NCI-H2081 (cell line): ENCODE measurements at places on chromosomes 11 and 22.

GRCh38 chr22:24128021-24128420 lies 53.3 kb upstream of the SUSD2 start:
- DNase-seq = no peak

DNA sequence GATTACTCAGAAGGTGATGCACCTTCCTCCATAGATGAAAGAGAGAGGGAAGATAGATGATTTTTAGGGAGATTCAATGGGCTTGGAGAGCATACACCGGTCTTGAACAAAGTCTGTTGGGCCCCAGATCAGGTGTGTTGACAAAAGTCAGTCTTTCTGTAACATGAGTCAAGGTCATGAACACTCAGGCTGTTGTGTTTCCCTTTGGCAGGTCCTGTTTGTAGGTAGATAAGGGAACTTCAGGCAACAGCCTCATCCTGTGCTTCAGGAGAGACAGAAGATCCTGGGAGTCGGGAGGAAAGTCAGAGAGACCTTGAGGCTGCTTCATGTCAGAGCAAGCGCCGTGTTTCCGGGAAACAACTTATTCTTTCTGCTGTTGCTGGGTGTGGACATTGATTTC lies 703.1 kb downstream of the BRD1 start:
- no peak for DNase-seq

- DNase-seq = no peak
These were observed 25.6 kb downstream of the PARVB start for GRCh38 chr22:44049486-44050231.

GRCh38 chr11:40129266-40129665 lies 1330.2 kb downstream of the LRRC4C start:
- DNase-seq = peak; percentile 24

GRCh38 chr11:68140496-68141245 lies 19.5 kb upstream of the CHKA start:
- peak; percentile 84 for DNase-seq

DNA sequence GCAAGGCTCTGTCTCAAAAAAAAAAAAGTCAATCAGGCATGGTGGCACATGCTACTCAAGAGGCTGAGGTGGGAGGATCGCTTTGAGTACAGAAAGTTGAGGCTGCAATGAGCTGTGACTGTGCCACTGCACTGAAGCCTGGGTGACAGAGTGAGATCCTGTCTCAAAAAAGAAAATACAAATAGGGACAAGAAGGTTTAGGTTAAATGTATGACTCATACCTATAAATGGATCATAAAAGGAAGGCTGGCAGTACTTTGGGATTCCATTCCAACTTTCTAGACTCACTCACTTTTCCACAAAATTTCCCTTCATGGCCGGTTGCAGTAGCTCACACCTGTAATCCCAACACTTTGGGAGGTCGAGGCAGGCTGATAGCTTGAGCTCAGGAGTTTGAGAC lies 25.6 kb upstream of the OSBP start:
- DNase-seq = no peak

- DNase-seq = no peak
These were observed 128.6 kb downstream of the SLC17A6 start for GRCh38 chr11:22466809-22467208.

- no peak for DNase-seq
These were observed 17.3 kb downstream of the PACSIN2 start for GRCh38 chr22:42997582-42998090.

- no peak for DNase-seq
These were observed 30.6 kb upstream of the PDE2A start for GRCh38 chr11:72704783-72705265.

- no peak for DNase-seq
These were observed 42.9 kb downstream of the PARVB start for GRCh38 chr22:44067033-44067432.

DNA sequence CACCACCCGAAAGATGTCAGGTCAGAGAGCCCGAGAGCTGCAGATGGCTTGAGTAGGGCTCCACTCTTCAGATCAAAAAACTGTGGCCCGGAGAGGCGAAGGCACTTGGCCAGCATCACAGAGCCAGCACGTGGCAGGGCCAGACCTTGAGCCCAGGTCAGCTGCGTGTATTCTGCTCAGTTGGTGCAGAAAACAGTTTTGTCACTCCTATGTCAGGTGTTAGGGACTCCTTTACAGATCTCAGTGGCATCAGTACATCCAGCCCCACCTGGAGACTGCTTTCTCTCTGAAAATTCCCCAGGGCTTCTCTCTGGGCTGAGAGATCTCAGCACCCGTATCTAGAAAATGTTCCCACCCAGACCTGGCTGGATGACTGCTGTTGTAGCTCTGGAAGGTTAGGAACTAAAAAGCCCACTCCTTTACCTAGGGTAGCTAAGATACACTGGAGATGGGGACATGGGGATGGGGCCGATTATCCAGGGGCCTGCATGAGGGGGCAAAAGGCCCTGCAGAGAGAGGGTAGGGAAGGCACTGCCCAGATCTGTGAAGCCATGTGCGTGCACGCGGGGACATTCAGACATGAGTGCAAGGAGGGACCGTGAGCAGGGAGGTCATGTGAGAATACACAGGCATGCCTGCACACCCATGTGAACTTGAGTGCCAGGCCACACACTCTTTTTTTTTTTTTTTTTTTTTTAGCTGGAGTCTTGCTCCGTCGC lies 3.4 kb downstream of the APOA1 start:
- DNase-seq = no peak

- no peak for DNase-seq
These were observed 48.1 kb downstream of the CNTN5 start for GRCh38 chr11:99068832-99069231.

GRCh38 chr11:6734616-6735015 lies 37.2 kb downstream of the OR2AG2 start:
- no peak for DNase-seq

DNA sequence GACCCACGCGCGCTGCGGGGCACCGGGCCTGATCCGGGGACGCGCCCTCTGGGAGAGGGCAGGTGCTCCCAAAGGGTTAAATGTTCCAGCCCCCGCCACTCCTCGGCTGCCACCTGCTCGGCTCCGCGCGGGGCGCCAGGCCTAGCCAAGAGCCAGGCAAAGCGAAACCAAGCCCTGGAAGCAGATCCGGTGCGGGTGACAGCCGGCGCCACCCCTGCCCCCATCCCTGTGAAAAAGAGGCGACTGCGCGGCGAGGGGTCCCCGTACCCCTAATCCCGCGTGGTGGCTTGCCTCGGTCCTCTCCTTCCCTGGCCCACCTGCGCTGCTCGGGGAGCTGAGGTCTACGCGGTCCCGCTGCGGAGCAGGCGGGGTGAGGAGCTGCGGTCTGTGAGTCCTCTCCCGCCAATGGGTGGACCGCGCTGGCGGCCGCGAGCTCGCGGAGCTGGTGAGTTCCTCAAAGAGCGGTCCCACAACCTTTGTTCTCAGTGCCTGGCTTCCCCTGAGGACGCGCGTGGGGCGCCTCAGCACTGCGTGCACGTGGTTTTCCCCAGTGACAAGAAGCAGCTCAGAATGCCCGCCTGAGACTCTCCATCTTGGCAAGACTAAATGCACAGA lies at the start of gene ME3:
Gene ME3, minus strand, starts transcription at position 610 of the 615 bp plus-strand sequence.
- peak; percentile 76 for DNase-seq

DNA sequence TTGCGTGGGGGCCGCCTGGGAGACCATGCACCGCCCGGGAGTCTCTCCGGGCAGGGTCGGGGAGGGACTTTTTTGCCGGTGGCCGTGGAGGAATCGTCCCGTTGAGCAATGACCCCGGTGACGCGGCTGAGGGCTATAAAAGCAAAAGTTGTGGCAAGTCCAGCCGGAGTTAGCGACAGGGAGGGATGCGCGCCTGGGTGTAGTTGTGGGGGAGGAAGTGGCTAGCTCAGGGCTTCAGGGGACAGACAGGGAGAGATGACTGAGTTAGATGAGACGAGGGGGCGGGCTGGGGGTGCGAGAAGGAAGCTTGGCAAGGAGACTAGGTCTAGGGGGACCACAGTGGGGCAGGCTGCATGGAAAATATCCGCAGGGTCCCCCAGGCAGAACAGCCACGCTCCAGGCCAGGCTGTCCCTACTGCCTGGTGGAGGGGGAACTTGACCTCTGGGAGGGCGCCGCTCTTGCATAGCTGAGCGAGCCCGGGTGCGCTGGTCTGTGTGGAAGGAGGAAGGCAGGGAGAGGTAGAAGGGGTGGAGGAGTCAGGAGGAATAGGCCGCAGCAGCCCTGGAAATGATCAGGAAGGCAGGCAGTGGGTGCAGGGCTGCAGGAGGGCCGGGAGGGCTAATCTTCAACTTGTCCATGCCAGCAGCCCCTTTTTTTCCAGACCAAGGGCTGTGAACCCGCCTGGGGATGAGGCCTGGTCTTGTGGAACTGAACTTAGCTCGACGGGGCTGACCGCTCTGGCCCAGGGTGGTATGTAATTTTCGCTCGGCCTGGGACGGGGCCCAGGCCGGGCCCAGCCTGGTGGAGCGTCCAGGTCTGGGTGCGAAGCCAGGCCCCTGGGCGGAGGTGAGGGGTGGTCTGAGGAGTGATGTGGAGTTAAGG lies at the start of gene NEAT1:
Gene NEAT1, plus strand, starts transcription at position 166 of the 883 bp plus-strand sequence.
- DNase-seq = no peak

DNA sequence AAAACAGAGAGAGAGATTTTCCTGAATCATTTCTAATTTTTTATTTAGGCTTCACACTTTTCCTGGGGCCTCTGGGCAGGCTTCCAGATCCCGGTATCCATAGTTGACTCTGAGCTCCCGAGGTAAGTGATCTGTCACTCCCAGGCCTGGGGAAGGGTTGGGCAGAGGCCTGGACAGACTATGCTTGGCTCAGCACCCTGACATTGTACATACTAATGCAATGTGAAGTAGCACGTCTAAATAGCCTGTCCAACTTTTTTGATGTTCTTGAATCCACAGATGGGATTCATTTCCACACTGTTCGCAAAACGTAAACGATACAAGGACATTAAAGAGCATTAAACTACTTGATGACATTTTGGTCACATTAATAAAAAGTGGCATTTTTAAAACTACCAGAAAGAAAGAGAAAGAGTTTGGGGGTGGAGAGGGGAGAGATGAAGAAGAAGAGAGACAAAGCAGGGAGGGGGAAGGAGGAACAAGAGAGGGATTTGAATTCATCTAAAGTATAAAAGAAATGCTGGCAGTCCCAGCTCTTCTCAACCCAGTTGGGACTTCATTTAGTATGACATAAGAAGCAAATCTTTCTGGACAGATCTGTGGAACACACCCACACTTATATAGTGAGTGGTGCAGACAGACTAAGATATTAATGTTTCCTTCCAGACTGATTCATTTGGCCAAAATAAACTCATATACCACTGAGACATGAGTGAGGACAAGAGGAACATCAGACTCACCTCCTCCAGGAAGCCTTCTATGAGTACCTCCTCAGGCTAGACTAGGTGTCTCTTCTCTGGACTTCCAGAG lies 514.2 kb downstream of the SOX6 start:
- DNase-seq = no peak

- DNase-seq = no peak
These were observed 44.2 kb upstream of the POU2AF1 start for GRCh38 chr11:111423250-111423615.

DNA sequence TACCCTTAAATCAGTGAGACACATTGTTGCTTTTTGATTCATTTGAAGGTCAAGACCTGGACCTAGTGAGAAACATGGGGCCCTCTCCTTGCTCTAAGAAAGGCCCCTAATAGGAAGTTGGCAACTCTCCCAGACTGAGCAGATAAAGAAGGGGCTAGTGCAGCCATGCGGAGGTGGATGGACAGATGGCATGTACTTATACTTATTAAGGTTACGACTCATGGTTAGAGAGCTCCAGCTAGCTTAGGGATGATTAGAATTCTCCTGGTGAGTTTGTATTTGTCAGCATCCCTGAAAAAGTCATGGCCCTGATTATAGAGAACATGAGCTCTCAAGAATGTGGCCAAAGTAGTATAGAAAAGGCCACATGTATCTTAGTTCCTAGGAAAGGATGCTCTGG lies 112.1 kb upstream of the BDNF start:
- DNase-seq = no peak
